Cortex of kidney (tissue), 1 donor: ENCODE measurements at places on chromosomes 5 and 9.

GRCh38 chr5:113864437-113864836 is 350.9 kb downstream of the YTHDC2 start:
- DNase-seq: no peak

- DNase-seq: no peak
Measured at GRCh38 chr5:37900692-37901091, 60.9 kb upstream of the GDNF start.

GRCh38 chr5:95454536-95454935 is 63.4 kb downstream of the FAM81B start:
- no peak for DNase-seq

DNA sequence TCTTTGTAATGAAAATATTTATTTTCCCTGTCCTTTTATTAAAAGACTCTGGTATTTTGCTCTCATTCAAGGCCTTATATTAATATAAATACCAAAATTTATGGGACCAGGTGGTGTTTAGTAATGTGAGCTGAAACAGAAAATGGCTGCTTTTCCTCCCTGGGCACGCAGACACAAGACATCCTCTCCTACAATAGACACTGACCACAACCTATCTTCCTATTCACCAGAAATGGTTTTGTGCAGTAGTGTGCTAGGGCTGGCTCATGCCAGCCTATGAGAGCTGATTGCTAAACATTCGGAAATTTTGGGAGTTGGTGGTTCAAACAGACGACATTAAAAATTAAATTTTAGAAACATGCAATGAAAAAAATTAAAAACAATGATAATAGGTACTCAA is 338.2 kb downstream of the BNC2 start:
- no peak for DNase-seq

DNA sequence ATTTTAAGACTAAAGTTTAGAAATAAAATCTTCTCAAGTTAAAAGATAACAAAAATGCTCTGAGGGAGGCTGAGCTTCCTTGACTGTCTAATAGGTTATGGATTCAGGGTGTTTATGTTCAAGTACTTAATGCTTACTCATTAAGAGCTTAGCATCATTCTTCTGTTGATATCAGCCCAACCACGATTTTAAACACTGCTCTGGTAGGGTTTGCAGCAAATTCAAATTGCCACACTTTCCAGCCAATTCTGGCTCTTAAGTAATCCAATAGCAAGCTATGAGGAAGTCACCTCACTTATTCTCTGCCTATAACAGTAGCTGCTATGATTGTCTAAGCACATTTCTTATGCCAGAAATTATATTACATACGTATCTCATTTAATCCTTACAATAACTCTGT is 191.0 kb upstream of the KIF2A start:
- no peak for DNase-seq

GRCh38 chr5:54993318-54993717 is 7.9 kb upstream of the ESM1 start:
- DNase-seq: no peak

DNA sequence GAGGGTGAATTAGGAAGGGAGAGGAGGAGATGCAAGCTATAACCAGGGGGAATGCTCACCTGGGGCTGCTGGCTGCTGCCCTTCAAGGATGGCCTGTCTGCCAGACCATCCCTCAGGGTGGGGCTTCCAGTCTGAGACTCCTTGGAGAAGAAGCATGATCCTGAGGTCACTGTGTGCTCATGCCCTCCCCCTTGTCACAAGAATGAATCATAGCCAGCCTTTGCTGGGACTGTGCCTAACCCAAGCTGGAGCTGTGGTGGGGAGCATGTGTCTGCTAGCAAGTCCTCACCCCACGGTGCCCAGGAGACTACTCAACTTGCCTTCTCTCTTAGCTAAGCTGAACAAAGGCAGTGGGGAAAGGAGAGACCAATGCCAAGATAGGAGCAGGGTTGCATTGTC is 463.6 kb downstream of the SPOCK1 start:
- no peak for DNase-seq

GRCh38 chr5:98631311-98632054 is 142.0 kb upstream of the RGMB start:
- DNase-seq: no peak
